T-cell (primary cell): ENCODE measurements at places on chromosomes 16 and 17.

DNA sequence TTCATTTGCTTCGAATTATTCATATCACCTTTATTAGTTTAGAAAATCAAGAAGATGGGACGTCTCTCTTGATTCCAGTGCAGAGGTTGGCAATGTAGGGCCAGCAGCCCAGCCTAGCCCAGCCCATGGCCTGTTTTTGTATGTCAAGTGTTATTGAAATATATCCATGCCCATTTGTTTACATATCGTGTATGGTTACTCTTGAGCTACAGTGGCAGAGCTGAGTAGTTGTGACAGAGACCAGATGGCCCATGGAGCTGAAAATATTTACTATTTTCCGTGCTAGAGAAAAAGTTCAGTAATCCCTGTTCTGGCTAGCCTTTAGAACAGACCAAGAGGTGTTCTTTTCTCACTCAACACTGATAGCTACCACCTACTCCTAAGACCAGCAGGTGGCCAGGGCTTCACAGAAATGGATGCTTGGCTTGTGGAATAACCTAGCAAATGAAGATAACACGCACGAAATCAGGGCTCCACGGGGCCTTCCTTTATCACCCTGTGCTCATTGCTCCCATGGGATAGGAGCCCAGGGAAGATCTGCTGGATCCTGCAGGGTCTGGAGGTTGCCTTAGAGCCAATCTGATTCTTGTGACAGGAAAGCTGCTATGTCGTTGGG, 123.2 kb upstream of the ANKFN1 start:
- no peak for DNase-seq

GRCh38 chr16:11630046-11630767, 38.0 kb upstream of the SNN start:
- DNase-seq: no peak

GRCh38 chr17:9132944-9133610, 111.8 kb downstream of the NTN1 start:
- DNase-seq: no peak

- no peak for DNase-seq
These were observed 7.4 kb downstream of the ELOB start for GRCh38 chr16:2769675-2770056.

- DNase-seq: no peak
These were observed 21.0 kb downstream of the SOX8 start for GRCh38 chr16:1002399-1003166.

DNA sequence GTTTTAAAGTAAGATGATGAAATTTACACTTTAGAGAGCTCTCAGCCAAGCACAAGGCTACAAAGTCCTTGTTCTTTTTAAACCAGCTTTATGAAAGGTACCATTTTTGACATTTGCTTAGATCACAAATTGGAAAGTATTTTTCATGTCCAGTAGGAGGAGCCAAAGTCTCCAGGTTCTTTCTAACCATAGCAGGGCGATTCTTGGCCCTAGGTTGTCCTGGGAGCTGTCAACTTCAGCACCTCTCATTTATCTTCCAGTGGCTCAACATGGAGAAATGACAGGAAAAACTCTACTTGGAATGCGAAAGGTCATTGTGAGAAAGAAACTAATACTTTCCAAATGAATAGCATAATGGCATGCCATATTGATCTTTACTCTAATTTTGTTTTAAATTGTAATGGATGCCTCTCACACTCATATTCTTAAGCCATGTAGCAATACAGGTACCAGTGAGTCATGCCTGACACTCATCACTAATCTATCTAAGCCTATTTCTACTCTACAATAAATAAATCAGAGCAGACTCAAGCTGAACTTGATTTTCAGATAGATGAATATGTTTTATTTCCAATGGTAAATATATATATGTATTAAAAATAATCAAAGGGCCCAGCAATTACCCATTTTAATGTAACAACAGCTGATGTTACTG, 919.1 kb upstream of the EEF2KMT start:
- no peak for DNase-seq

DNA sequence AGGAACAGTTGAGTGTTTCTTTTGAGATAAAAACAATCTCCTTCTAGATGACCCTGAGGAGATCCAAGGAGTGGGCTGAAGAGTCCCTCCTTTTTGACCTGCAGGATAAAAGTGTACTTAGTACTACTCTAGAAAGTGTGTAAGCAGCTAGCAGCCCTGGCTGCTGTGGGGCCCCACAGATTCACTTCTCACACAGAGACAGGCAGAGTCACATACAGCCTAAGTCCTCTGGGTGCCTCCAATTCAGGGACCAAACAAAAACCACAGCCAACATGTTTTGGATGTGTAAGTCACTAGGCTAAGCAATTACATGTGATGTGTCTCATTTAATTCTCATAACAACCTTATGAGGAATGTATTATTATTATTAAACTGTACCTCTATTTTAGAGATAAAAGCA, 97.1 kb downstream of the TMEM100 start:
- no peak for DNase-seq

GRCh38 chr16:28290859-28291254, 1.5 kb upstream of the SBK1 start:
- DNase-seq: no peak

DNA sequence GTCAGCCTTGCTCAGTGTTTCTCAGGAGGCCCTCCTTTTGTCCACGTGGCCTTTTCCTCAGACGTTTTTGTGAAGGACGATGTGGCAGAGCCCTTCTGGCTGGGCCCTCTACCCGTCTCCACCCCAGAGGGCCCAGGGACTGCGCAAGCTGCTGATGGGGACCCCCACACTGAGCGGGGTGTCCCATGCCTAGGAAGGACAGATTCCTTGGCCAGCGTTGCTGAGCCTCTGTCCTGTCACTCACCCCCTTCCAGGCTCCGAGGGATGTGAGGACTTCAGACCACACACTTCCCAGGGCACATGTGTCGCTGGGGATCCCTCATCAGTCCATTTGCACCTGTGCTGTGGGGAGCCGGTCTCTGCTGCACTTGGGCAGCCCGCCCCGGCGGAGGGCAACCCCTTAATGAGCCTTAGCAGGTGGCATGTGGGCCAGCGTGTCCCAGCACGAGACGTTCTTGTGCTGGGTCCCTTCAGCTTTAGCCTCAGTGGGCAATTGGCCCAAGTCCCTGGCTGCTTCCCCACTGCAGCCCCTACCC, 48.3 kb downstream of the NT5M start:
- no peak for DNase-seq

DNA sequence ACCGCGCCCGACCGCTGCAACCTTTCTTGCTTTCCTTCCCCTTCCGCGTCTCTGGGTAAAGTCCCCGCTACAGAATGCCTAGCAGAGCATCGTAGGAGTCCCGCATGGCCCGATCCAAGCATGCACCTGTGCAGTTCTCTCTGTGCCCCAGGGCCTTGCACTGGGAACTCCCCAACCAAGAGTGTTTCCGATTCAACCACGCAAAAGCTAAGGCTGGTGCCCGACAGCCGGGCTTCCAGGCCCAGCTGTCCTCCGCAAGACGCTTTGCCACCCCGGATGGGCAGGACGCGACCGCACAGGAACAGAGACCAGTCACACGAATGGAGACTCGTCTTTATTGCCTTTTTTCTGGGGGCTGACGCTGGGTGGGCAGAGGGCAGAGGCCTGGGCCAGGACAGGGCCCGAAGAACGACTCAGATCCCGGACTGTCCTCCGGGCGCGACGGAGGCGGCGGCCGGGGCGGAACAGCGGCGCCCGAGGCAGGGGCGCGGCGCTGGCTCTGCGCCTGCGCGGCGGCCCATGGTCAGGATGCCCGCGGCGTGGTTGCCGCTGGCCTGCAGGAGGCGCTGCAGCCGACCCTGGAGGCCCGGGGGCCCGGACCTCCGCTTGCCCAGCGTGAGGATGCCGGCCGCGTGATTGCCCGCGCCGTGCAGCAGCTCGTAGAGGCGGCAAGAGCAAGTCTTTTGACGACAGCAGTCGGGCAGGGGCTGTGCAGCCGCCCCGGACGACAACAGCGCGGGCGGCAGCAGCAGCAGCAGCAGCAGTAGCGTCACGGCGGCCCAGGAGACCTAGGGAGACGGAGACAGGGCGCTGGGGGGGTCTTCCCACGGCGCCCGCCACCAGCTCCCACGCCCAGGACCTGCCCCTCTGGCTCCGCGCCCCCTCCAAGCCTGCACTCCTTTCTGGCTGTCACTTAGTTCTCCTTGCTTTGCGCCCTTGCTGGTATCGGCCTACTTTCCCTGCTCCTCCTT, 1.2 kb downstream of the HCRT start:
- peak; percentile 85 for DNase-seq

GRCh38 chr17:1967213-1967612, 57.9 kb downstream of the RTN4RL1 start:
- no peak for DNase-seq

DNA sequence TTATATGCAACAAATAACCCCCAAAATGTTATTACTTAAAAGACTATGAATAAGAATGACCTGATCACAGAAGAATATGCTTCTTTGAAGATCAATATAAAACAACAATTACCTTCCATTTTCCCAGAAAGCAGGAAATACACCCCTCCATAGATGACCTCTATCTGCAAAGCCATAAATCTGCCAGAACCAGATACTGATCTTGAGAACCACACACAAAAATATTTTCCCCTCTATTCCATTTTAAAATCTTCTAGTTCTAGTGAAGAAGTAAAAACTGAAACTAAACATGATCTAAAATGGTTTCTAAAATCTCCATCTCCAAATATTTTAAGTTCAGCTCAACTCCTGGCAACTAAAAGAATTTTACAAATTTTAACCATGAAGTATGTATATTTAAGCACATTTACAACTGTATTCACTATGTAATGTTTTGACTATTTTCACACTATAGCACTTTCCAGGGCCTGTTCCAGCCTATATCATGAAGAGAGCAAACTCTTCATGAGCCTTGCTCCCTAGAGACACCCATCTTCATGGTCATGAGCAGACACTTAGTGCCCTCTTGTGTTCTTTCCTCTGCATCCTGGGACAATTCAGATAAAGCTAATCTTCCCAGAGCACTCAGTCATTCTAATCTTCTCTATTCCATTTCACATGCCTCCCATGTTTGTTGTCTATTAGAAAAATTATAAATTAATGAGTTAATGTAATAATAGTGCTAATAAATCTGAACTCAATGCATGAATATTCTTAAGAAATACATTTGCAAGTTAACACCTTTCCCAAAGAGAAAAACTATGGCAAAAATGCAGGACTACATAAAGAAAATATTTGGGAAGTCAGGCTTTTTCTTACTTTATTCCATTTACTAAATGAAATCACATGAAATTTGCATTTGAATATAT, 87.0 kb downstream of the HELZ start:
- no peak for DNase-seq

DNA sequence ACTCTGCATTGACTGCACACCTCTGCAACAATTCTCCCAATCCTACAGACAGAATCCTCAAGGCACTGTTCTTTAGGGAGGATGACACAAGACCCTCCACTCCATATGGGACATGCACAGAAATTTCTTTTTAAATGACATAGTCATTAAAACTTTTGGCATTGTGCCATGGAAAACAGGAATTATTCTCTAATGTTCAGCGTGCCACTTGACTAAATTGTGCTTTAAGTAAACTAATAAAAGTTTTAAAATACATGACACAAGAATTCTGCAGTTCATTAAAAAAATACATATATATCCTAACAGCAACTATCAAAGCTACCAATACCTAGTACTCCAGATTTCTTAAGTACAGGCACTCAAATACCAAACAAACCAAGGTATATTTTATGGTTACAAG, 16.0 kb downstream of the CEP112 start:
- no peak for DNase-seq

GRCh38 chr17:10309003-10309974, 63.5 kb downstream of the MYH13 start:
- no peak for DNase-seq

DNA sequence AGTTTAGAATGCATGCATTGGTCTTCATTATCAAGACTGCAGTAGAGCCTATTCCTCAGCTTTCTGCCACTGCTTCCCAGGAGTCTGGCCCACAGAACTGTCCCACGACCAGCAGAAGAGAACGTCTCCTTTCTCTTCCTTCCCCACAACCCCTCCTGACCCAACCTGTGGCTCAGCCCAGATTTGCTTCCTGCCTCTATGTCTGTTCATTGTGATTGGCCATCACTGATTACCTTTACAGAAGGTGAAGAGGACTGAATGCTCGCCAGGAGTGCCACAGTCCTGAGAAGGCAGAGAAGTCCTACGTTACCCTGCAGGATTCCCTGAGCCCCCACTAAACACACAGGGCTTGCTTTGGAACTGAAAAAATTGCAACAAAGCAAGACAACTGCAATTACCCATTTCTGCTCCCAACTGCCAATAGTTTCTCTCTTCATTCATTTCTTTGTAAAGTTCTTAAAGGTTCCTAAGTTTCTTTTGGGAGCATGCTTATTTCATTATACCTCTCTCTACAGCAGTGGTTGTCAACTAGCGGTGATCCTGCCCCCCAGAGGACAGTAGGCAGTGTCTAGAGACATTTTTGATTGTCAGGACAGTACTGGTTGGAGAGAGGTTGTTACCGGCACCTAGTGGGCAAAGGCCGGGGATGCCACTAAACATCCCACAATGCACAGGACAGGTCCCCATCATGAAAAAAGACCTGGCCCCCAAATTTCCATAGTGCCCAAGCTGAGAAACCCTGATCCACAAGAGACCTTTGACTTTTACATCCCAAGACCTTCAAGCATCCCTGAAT, 4.5 kb upstream of the NAT9 start:
- no peak for DNase-seq

- no peak for DNase-seq
These were observed 18.0 kb downstream of the CA5A start for GRCh38 chr16:87918338-87918737.

DNA sequence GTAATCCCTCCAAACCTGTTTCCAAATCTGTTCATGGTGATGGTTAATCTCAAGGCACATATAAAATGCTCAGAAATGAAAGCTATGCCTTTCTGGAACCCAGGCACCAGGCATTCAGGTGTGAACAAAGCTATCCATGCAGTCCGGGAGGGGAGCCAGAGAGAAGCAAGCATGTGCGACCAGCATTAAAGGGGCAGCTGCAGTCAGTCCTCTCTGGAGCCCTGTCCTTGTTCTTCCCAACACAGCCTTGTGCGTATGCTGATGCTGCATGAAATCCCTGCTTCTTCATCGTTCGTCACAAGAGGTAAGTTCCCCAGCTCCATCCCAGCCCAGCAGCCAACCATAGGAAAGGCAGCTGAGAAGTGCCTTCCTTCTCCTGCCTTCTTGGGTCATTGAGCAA, 148.7 kb downstream of the GRIN2A start:
- no peak for DNase-seq

DNA sequence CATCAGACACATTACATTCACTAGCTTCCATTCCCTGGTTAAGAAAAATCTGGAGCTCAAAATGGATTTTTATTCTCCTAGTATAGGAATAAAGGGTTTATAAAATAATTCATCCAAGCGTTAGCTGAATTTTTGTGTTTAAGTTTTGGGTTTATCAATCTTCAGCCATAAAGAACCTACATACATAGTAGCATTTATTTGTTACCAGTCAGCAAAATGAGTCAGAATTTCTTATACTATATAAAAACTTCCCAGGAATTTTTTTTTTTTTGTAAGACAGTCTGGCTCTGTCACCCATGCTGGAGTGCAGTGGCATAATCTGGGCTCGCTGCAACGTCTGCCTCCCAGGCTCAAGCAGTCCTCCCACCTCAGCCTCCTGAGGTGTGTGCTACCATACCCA, 40.2 kb upstream of the SLC12A3 start:
- no peak for DNase-seq
